ENCODE measurements at places on chromosomes 4 and X. TPM values are rescaled to one million over a fixed set of nuclear protein-coding genes. Genes with fewer than 3 reads are reported as not detected.

The AFM gene
- not detected for total RNA-seq

The KCTD8 gene
- not detected for total RNA-seq

The IRS4 gene
- total RNA-seq, result not detected

The NDP gene
- 0.28 TPM for total RNA-seq

The CSN2 gene
- not detected for total RNA-seq

The TIGD4 gene
- total RNA-seq, result not detected

The HSD17B13 gene
- under 0.01 TPM for total RNA-seq

The ADGRL3 gene
- total RNA-seq, result 2.5 TPM

The KLB gene
- total RNA-seq, result not detected

The METAP1 gene
- total RNA-seq, result 43.7 TPM

The IL2RG gene
- total RNA-seq, result not detected

The NEUROG2 gene
- not detected for total RNA-seq

The ZNF41 gene
- total RNA-seq, result 8.1 TPM

The RAB41 gene
- not detected for total RNA-seq

The TMEM150C gene
- 0.36 TPM for total RNA-seq

The C4orf54 gene
- total RNA-seq, result not detected

The PAGE1 gene
- total RNA-seq, result not detected

The ATP8A1 gene
- 0.83 TPM for total RNA-seq

The SUPT20HL2 gene
- not detected for total RNA-seq

The CYBB gene
- not detected for total RNA-seq

The NPY2R gene
- total RNA-seq, result not detected

The NHSL2 gene
- total RNA-seq, result 0.83 TPM

The RGS12 gene
- 13.1 TPM for total RNA-seq

The GAGE10 gene
- total RNA-seq, result not detected

The STK26 gene
- 0.28 TPM for total RNA-seq

The MAPK10 gene
- 6.5 TPM for total RNA-seq

The RHOXF2B gene
- not detected for total RNA-seq

The SLC7A11 gene
- 24.7 TPM for total RNA-seq

The PNMA6F gene
- total RNA-seq, result not detected
